GM06990 (cell line): ENCODE measurements at places on chromosomes 1 and 21.

DNA sequence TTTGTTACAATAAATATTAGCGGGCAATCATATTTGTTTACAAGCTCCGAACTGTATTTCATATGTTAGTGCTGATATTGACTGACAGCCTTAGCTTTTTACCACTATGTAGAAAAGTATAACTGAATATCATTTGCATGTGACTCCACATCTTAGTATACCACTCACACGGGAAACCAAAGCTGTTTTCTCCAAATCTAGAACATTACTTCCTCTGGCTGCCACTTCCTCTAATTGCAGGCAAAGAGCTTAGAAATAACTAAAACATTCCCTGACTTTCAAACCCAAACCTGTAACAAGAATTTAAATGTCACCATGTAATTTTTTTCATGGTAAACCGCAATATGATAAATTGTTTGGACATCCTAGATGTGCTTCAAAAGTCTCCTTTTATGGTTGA, 174.7 kb downstream of the LBR start:
- no peak for DNase-seq

- DNase-seq: no peak
These were observed 2.5 kb downstream of the DR1 start for GRCh38 chr1:93348104-93348728.

DNA sequence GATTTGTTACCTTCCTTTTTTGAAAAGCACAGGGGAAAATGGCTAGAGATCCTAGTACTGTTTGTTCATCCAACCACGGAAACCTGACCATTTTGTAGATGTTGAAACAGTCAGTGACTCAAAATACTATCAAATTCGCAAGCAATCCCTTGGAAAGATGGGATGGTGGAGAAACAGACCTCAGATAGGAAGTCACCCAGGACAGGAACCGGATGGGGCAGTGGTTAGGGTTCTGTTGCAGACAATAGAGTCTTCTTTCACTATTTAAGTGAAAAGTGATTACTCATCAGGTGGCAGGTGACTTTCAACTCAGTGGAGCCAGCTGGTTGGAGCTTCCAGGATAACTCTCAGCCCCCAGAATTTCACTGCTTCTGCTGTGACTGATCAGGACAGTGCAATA, 17.0 kb downstream of the LHX4 start:
- DNase-seq: no peak

DNA sequence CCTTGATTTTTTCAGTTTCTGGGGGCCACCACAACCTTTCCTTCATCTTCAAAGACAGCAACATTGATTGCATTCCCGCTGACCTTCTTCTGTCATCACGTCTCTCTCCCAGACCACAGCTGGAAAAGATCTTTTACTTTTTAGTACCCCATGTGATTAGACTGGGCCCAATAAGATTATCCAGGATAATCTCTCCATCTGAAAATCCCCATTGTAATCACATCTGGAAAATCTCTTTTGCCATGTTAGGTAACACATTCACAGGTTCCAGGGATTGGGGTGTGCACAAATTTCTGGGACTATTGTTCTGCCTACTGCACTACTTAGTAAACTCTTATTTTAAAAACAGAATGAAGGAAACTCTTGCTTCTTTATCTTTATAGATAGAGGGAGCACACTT, 47.1 kb upstream of the INSL5 start:
- no peak for DNase-seq

DNA sequence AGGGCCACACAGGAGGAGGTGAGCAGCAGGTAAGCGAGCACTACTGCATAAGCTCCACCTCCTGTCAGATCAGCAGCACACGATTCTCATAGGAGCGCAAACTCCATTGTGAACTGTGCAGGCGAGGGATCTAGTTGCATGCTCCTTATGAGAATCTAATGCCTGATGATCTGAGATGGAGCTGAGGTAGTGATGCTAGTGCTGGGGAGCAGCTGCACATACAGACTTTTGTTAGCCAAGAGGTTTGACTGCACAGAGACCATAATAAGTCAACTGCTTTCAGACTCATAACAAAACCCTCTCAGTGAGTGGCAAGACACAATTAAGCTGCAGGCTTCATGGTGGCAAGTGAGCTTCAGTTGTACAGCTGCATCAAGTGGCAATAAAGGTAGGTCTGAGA, 83.4 kb downstream of the PSMG1 start:
- DNase-seq: no peak

GRCh38 chr1:214604523-214604922, 1.5 kb downstream of the CENPF start:
- no peak for DNase-seq
